ENCODE measurements at places on chromosomes 5 and 9.

DNA sequence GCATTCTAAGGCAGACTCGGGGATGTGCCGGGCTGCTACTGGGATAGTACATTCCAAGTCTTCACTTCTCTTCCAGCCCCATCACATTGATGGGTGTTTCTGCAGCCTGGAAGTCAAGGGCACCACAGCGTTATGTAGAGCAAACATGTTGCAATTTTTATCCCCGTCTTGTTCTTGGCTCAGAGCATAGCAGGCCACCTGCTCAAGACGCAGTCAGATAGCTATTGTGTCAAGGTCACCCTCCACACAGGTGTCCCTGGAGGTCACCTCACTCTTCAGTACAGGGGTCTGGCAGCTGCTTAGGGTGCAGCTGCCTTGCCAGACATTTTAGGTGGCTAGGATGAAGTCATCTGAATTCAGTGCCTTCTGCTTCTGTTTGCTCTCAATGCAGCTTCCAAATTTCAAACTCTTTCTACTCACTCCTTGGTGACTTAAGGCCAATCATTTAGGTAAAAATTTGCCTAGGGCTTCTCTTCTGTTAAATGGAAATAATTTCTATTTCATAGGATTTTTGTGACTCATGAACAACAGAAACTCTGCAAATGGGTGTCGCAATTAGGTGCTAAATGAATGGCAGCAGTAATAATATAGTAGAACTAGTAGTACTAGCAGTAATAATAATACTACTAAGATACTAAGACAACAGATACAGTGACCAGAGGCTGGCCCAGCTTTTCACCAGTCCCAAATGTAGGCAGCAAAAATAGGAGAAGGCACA is 24.3 kb downstream of the KCNV2 start:
- no peak for DNase-seq

GRCh38 chr5:177495243-177496060 is 2.0 kb downstream of the PDLIM7 start:
- no peak for DNase-seq

DNA sequence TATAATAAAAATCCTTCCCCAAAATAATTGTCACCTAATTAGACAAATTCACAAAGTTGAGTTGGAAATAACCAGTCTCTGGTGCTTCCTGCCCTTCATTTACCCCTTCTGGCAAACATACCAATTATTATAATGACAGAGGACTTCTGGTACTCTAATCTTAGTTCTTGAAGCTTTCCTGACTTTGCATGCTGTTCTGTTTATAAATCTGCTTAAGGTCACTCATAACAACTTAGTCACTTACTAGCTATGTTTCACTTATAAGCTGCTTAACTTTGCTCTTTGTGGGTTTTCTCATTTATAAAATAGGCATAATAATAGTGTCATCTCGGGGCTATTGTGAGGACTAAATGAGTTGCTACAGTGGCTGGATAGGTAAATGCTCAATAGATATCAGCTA is 446.5 kb downstream of the EFNA5 start:
- DNase-seq = no peak

DNA sequence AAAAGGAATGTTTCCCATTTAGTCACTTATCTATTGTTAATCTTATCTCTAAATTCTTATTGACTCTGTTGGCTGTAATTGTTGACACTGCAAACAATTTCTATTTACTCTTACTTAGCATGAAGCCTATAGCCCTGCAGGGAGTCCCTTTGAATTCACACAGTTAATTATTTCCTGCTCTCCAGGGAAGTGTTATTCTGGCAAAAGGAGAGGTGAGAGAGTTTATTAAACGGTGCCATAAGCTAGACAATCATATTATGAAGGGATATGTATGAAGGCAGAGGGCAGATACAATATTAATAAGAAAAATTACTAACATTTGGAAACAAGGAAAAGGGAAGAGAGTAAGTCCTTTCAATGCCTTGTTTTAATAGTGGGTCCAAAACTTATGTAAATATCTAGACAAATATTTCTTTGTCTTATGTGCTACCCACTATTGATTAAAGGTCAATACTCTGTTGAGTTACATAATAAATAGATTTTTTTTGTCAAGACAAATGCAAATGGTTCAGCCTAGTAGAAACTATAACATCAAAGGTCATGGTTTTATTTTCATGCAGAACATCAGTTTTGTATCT is 107.1 kb downstream of the CDH18 start:
- no peak for DNase-seq

DNA sequence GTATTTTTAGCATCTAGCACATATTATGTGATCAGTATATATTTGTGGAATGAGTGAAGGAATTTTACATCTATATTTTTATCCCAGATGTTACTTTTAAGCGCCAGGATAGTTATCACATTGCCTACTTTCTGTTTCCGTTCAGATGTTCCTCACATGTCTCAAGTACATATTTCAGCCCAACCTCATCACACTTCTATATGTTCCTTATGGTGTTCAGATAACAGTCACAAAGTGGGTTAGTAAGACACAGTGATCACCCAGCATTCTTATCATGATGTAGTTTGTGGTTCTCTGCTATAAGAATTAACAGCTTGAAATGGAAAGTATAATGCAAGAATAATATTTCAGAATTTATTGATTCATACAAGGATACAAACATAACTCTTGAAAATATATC is 170.0 kb upstream of the RASA1 start:
- DNase-seq = no peak

- DNase-seq = no peak
These were observed 232.8 kb downstream of the MAN2A1 start for GRCh38 chr5:109922381-109922995.

- DNase-seq = no peak
These were observed 202.4 kb downstream of the C9orf50 start for GRCh38 chr9:129418451-129418850.

Data from activated CD4-positive, alpha-beta T cell treated with anti-CD3 and anti-CD28 coated beads, Interleukin-2, amount 50 U/mL, for 24 hours (primary cell).